RPMI7951 (cell line): ENCODE measurements at places on chromosomes 12 and 14. TPM values are rescaled to one million over a fixed set of nuclear protein-coding genes. Genes with fewer than 3 reads are reported as not detected.

DNA sequence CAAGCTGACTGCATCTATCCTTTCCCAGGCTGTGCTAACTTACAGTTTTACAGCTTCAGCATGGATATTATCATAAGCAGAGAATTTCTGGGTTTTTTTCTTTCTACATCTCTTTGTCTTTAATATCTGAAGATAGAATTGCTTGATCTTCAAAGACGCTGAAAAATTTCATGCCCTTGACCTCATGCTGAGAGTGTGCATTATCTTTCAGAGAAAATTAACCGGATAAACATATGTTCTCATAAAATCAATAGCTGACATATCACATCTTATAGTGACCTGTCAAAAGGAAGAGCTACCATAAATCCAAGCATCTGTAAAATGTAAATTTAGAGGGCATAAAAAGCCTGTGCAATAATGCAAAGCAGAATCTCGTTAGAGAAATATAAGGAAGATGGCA, 1704.1 kb upstream of the FLRT2 start:
- DNase-seq = no peak

MDP1 gene
- 23.3 and 26.2 TPM in 2 replicates for total RNA-seq

DNA sequence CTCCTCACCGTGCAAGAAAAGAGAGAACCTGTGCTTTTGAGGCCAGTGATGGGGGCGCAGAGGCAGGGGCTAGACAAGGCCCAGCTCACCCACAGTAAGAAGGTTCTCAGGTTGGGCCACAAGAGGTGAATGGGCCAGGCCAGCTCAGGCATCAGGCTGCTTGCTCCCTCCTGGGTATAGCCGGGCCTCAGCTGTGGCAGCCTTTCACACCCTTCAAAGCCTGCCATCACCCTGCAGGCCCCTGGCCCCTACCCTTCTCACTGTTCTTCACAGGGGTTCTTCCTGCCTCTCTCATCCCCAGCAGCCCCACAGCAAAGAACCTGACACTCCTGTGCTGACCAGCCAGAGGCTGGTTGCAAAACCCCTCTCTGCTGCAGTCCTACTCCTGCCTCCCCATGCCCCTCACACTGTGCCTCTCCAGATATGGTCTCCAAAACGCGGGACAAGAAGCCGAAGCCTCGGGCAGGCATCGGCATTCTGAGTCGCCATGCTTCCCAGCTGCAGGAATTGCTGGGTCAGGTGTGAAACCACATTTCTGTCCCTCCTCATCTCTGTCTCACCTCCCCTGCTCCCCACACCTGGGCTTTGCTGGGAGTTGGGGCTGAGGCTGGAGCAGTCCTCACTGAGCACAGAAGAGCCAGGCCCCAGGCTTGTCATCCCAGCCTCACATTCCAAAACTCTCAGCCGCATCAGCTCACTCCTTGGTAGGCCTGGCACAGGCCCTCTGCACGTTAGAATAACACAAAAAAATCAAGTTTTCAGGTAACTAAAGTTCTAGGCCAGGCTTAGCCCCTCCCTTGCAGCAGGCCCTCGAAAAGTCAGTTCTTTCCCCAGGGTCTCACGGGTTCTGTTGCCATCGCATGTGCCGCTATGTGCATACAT, 6.9 kb upstream of the FAIM2 start:
- no peak for DNase-seq

DNA sequence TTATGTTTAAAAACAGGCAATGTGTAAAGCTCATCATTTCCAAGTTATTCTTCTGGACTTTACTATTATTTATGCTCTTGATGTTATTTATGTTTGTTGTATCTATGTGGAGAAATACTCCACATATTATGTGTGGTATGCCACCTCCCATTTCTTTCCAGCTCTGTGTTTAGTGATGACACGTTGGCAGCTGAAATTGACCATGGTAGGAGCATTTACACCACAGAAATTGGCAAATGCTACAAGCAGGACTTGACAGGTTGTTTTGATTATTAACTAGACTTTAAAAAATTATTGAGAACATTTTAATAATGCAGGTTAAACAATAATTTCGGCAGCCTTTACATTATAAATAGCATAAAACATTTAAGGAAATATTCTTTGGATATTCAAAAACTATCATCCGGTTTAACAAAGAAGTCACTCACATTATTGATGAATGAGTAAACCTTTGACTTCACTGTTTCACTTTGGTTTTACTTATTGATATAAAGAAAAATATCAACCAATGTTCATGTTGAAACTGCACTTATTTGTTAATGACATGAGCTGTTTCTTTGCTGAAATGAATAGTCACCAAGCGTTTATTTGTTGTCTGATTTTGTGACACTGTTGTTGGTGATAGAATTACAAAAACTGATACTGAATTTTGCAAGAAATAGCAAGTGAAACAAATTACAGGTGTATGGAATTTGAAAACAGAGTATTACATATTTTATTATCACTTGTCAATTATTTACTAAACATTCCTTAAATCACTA, 76.8 kb downstream of the HMGA2 start:
- DNase-seq = no peak

DNA sequence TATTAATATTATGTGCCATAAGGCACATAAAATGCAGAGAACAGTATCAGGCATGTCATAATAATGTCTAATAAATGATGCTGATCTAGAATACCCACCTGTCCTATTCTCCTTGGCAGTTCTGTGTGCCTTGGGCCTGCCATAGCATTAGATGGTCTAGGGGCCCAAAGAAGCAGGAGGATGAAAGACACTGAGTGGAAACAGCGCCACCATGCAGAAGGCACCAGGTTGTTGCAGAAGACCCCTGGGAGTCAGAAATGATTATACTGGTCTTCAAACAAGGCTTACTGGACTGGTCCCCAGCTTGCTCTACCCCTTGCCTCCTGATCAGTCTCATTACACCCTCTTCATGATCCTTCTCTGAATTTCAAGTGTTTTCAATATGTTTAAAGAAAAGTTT, 353.3 kb downstream of the GRIN2B start:
- DNase-seq = no peak

- DNase-seq = no peak
Observed at GRCh38 chr12:27095346-27095745, 13.0 kb upstream of the C12orf71 start.

RAPGEF3 gene
- 0.48 and 0.88 TPM in 2 replicates for total RNA-seq

DNA sequence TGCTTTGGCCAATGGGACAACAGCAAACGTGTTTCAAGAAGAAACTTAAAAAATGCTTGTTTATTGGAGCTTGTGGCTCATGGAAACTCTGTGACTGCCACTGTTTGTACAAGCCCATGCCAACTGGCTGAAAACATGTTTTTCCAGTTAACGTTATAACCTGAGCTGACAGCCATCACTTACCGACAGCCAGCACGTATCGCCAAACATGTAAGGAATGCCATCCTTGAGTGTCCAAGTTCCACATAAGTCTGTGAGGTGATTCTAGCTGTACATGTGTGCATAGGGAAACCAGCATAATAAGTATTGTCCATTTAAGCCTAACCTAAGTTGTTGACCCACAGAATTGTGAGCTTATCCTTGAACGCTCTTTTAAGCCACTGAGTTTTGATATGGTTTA, 596.9 kb downstream of the TRHDE start:
- no peak for DNase-seq

OVCH1 gene
- total RNA-seq = not detected in 2 replicates

HOXC11 gene
- 0.10 and 0.36 TPM in 2 replicates for total RNA-seq

PLEKHH1 gene
- 2.3 and 2.6 TPM in 2 replicates for total RNA-seq

GRCh38 chr12:109930028-109930800, 30.1 kb downstream of the TCHP start:
- DNase-seq = no peak

TTC6 gene
- 0.10 TPM in 1 of 2 replicates, not detected in the other for total RNA-seq

DNA sequence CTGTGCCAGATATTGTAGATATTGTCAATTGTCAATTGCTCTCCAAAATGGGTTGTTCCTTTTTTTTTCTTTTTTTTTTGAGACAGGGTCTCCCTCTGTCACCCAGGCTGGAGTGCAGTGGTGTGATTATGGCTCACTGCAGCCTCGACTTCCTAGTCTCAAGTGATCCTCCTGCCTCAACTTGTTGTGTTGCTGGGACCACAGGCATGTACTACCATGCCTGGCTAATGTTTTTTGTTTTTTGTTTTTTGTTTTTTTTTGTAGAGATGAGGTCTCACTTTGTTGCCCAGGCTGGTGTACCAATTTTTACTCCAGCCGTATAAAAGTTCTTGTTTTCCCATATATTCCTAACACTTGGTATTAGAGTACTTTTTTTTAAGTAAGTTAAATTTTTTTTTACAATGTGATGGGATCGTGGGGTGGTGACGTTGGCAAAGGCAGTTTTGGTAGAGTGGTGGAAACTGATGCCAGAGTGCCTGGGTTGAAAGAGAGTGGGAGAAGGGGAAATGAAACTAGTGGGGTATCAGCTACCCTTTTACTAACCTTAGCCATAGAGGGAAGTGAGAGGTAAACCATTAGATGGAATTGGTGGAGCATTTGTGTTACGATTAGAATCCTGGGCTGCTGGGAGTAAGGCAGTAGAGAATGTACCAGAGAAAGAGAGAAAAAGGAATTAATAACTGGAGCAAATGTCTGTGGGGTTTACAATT, 33.0 kb upstream of the CFAP54 start:
- no peak for DNase-seq

DNA sequence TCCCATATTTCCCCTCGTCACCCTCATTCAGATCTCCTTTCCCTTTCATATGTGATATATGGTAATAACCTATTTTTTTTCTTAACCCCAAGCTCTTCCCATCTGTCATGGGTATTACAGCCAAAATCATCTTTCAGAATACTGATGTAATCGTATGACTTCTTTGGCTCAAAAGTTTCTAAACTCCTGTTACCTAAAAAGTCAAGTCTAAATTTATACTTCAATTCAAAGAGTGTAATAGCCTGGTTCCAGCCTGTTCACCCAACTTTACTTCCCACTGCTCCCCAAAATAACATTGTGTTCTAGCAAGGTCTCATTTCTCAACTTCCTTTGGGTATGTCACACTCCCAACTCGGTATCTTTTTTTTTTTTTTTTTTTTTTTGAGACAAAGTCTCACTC, 48.5 kb downstream of the TBK1 start:
- no peak for DNase-seq

GRCh38 chr14:40733206-40733605, 873.5 kb upstream of the LRFN5 start:
- DNase-seq = no peak

DNA sequence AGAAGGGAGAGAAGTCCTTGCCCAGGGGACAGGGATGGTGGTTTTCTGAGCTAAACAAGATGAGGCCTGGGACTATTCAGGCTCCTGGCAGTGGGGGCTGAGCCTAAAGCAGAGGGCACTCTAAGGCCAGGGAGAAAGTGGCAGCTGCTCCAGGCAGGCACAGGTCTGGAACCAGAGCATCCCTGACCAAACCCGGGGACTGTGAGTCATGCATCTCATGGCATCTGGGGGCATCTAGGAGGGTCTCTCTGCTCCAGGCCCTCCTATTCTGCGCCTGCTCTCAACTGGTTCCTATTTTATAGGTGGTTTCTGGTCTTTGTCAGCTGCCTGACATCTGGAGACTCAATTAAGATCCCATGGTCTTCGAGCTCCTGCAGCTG, 11.6 kb downstream of the KRT7 start:
- DNase-seq = peak; percentile 40

DNA sequence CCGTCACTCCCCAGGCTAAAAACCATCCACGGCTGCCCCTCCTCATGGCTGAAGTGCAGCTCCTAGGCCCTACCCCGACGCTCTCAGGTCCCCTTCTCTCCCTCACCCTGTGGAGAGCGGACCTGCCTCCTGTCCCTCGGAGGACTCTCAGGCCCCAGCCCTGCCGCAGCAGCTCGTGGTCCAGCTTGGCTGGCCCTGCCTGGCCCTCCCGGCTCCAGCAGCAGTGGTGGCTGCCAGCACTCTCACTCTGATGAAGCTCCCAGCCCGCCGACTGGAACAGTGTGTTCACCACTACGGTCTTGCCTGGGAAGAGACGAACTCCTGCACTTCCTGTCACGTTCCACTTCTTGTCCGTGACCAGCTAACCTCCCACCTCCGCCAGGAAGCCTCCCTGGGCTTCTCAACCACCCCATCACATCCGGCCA, 11.1 kb downstream of the BAG5 start:
- DNase-seq = no peak

DNA sequence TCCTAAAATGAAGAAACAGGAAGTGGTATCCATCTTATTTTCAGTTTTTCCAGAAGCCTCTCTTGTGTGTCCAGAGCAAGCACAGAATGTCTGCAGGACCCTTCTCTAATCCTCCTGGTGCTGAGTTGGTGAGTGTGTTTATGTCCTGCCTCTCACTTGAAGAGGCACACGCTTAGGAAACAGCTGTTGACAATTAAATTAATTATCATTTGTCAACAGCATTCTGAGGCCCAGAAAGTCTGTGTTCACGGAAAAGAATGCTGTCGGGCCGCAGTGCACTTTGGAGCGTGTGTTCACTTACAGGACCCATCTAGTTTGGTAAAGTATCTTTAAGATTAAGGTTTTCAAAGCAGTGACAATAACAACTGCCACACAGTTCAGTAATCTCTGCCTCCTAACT, 70.5 kb downstream of the LMNTD1 start:
- no peak for DNase-seq

LTB4R gene
- 0.48 and 0.59 TPM in 2 replicates for total RNA-seq

GRCh38 chr12:124551268-124552144, 15.9 kb downstream of the NCOR2 start:
- peak; percentile 38 for DNase-seq
